ENCODE measurements at places on chromosomes 1 and 21. TPM values are rescaled to one million over a fixed set of nuclear protein-coding genes. Genes with fewer than 3 reads are reported as not detected.
A peak's percentile ranks its signal among the peaks of the same experiment; 100 is the strongest.

- peak; percentile 7 for DNase-seq
Measured at GRCh38 chr1:55860798-55861519, 645.8 kb upstream of the USP24 start.

GRCh38 chr1:68197461-68197860, 34.9 kb downstream of the WLS start:
- no peak for DNase-seq

GRCh38 chr1:1441002-1441888, 5.8 kb downstream of the VWA1 start:
- DNase-seq, result no peak

GRCh38 chr1:88472714-88473113, 211.4 kb upstream of the PKN2 start:
- no peak for DNase-seq

DNA sequence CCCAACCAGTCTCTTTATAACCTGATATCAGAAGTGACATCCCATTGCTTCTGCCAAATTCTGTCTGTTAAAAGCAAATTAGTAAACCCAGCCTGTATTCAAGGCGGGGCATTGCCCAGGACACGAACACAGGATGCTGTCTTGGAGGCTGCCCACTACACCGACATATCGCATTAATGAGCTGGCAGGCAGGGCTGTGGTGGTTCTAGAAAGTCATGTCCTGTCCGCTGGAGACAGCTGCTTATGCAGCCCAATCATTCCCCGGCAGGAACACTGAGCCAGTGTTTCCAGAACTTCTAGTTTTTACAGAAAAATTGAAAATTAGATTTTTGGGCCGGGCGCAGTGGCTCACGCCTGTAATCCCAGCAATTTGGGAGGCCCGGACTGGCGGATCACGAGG, 19.3 kb downstream of the C1orf167 start:
- DNase-seq, result no peak

DNA sequence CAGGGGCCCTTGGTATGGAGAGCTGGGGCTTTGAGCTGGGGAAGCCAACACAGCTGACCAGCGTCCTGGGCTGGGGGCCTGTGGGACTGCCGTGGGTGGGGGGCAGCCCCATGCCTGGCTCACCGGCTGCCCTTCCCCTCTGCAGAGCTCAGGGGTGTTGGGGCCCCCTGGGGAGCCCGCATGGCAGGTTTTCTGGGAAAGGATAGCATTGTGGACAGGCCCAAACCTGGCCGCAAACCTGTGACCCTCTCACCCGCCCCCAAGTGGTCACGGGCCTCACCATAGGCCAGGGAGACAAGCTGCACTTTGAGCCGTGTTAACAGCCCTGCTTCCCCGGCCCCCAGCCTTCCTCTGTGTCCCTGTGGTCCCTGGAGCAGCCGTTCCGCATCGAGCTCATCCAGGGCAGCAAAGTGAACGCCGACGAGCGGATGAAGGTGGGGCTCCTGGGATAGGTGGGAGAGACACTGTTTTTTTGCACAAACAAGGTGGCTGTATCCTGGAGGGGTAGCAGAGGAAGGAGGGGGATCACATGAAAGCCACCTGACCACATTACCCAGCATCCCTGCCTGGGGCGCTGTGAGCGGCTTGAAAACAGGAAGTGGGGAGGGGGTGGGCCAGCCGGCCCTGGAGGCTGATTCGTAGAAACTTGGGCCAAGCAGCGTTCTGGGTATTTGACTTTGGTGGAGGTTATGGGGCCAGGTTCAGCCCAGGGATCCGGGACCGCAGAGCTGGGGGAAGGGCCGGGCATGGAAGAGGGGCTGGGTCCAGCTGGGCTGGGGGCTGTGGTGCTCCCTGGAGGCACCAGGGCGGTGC, 65.9 kb downstream of the PIK3CD start:
- DNase-seq, result no peak

GRCh38 chr1:208300084-208300770, 56.0 kb upstream of the PLXNA2 start:
- DNase-seq, result no peak

Gene KISS1
- polyA plus RNA-seq, result 1.7 TPM

Gene SFN
- not detected for polyA plus RNA-seq

All from spinal cord (tissue), 10 donors.